ENCODE measurements at places on chromosomes 11 and 22.

DNA sequence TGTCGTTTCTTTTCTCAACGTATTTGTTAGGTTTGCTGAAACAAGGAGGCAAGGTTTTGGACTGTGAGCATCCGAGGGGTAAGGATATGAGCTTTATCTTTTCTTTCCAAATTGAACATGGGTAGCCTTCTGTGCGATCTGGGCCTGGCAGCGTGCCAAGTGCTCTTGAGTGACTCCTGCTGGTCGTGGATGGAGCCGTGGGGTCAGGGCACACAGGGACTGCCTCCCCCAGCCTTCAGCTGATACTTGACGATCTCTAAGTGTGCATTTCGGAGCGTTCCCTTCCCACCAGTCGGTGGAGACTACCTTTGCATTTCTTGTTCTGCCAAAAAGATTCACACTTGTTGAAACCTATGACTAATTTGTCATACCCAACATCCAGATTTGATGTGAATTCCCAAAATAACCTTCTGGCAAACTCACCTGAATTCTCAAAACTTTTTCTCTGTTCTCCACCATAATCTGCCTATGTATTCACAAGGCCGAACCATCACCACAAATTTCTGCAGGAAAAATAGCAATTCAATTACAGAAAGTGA lies 40.1 kb upstream of the CLMP start:
- DNase-seq, result no peak

- no peak for DNase-seq
Observed at GRCh38 chr11:73012121-73012863, 129.8 kb downstream of the FCHSD2 start.

- no peak for DNase-seq
Observed at GRCh38 chr11:1333091-1333772, 23.8 kb upstream of the TOLLIP start.

DNA sequence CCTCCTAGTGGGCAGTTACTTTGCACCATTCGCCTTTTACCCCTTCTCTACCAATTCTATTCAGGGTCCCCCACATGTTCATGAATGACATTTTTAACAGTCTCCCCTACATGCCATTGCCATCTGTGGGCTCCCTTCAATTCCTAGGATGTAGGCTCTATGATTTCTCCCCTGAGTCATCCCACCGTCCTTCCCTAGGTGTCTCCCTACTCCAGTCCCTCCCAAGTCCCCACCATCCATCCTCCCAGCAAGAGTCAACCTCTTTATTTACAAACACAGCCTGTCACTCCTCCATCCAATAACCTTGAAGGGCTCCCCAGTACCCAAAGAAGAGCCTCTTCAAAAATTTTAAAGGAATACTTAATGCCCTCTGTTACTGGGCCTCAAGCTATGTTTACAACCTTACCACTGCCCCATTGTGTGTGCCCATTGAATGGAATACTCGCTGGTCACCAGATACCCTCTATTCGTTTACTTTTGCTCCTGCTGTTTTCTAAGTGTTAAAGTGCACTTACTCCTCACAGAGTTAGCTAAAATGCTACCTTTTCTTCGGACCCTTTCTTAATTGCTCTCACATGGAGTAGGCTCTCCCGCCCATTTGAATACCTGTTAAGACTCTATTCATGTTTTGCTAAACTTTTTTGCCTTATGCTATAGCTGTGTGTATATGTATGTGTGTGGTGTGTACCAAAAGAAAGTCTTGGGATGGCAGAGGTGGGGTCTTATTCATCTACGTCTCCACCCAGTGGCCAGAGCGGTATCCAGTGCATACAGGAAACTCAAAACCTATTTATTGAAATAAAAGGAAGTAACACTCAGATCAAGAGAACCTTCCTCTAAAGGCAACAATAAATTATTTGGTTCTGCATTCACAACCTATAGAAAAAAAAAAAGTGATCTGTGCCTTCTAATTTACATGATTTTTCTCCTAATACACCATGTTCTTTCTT lies 235.8 kb upstream of the CCDC90B start:
- no peak for DNase-seq

GRCh38 chr11:118912742-118913410 lies 12.8 kb downstream of the BCL9L start:
- DNase-seq, result peak; percentile 16

- DNase-seq, result peak; percentile 34
Observed at GRCh38 chr22:20750461-20751184, 23.3 kb upstream of the SERPIND1 start.

DNA sequence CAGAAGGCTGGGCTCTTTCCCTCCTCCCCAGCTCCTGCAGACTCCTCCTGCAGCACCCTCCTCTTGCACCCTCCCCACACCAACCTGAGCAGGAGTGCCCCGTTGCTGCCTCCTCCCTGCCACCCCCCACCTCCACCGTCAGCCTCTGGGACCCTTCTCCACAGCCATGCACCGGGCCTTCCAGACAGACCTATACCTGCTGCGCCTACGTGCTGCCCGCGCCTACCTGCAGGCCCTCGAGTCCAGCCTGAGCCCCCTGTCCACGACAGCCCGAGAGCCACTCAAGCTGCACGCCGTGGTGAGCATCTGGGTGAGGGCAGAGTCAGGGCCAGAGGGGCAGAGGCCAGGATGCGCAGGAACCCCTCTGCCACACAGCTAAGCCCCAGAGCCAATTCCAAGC lies 16.2 kb downstream of the ZDHHC24 start:
- no peak for DNase-seq

- no peak for DNase-seq
Observed at GRCh38 chr22:45867118-45867905, 109.7 kb downstream of the WNT7B start.

GRCh38 chr11:59380263-59381059 lies 21.8 kb downstream of the OR5AN1 start:
- DNase-seq, result no peak

GRCh38 chr11:45093761-45094455 lies 52.5 kb upstream of the PRDM11 start:
- no peak for DNase-seq

- DNase-seq, result peak; percentile 35
Observed at GRCh38 chr11:5380740-5381342, 2.8 kb upstream of the OR51M1 start.

GRCh38 chr11:44889266-44889665 lies 61.4 kb downstream of the TP53I11 start:
- no peak for DNase-seq

DNA sequence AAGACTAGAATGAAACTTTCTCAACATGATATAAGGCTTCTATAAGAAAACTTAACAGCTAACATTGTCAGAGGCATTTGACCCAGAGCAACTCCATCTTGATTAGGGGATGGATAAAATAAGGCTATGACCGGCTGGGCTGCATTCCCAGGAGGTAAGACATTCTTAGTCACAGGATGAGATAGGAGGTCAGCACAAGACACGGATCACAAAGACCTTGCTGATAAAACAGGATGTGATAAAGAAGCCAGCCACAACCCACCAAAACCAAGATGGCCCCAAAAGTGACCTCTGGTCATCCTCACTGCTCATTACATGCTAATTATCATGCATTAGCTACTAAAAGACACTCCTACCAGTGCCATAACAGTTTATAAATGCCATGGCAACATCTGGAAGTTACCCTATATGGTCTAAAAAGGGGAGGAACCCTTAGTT lies 135.2 kb downstream of the TTC28 start:
- DNase-seq, result no peak

GRCh38 chr11:71267807-71268421 lies 15.5 kb upstream of the SHANK2 start:
- DNase-seq, result no peak

DNA sequence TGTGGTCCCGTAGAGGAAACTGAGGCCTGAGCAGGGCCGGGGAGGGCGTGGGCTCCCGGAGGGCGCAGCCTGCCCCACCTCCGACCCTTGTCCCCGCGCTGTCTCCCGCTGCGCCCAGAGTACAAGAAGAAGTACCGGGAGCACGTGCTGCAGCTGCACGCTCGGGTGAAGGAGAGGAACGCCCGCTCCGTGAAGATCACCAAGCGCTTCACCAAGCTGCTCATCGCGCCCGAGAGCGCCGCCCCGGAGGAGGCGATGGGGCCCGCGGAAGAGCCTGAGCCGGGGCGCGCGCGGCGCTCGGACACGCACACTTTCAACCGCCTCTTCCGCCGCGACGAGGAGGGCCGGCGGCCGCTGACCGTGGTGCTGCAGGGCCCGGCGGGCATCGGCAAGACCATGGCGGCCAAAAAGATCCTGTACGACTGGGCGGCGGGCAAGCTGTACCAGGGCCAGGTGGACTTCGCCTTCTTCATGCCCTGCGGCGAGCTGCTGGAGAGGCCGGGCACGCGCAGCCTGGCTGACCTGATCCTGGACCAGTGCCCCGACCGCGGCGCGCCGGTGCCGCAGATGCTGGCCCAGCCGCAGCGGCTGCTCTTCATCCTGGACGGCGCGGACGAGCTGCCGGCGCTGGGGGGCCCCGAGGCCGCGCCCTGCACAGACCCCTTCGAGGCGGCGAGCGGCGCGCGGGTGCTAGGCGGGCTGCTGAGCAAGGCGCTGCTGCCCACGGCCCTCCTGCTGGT lies 1.9 kb downstream of the NLRP6 start:
- peak; percentile 23 for DNase-seq

GRCh38 chr22:49760630-49761571 lies 66.8 kb downstream of the BRD1 start:
- no peak for DNase-seq

GRCh38 chr22:18152519-18152918 lies 2.5 kb downstream of the USP18 start:
- no peak for DNase-seq

DNA sequence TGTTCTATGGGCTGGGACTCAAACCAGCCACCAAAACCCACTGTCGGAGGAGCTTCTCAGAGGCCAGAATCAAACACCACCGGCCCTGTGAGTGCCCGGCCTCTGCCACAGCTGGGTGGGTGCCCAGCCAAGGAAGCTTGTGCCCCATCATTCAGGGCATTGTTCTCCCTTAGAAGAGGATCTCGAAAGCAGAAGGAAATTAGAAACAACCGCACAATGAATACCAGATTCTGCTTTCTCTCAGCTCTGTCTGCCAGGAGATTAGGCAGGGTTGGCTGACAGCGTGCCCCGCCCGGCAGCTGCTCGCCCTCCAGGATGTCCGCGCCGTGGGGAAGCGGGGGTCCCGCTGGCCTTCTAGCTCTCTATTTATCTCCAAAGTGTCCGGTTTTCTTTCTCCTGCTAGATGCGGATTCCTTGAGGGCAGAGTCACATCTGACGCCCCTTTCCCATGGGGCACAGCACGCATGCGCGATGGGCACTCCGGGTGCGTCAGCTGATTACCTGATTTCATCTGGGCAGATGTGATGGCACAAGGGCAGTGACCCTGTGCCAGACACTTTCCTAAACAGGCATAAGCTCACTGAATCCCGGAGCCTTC lies 25.5 kb downstream of the SCGB1A1 start:
- DNase-seq, result peak; percentile 31

Measured in activated CD4-positive, alpha-beta T cell treated with anti-CD3 and anti-CD28 coated beads, Interleukin-2, Interleukin-4, amounts not matched to agents 100 ng/mL and 50 ng/mL, durations not matched to agents 16 hours and 8 hours (primary cell).